Cardiac muscle cell (in vitro differentiated cells and primary cell): ENCODE measurements at places on chromosomes 16 and 17.

DNA sequence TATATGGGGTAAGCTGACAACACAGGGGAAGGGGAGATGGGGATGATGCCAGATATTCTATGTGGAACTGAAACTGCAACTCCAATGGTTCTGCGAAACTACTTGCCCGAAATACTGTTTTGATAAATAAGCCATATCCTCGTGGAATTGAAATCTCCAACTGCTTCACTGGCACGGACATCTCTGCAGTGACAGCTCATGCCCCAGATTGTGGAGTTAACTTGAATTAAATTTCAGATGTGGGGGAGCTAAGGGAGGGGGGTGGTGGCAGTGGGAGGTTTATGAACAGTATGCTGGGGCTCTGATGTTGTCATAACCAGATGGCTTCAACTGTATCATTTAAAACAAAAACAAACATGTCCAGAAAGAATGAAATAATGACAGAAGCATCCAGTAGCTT lies 21.8 kb downstream of the NXPH3 start:
- no peak for DNase-seq
- peaks cover 41% of the 10 kb centered on the region for H3K36me3 ChIP-seq
- H3K27ac ChIP-seq: no peak overlapping the region
- peaks cover 14% of the 10 kb centered on the region for H3K4me1 ChIP-seq
- no peak overlapping the region for H3K4me3 ChIP-seq

GRCh38 chr17:45398800-45399199 lies 33.9 kb downstream of the ARHGAP27 start:
- H3K27ac ChIP-seq: no peak overlapping the region
- no peak for DNase-seq
- H3K4me1 ChIP-seq: peaks cover 19% of the 10 kb centered on the region

- H3K36me3 ChIP-seq: no peaks in the 10 kb centered on the region
- no peak overlapping the region for H3K4me3 ChIP-seq
- no peaks in the 10 kb centered on the region for H3K4me1 ChIP-seq
These were observed 60.0 kb upstream of the MPHOSPH6 start for GRCh38 chr16:82229800-82230619.

DNA sequence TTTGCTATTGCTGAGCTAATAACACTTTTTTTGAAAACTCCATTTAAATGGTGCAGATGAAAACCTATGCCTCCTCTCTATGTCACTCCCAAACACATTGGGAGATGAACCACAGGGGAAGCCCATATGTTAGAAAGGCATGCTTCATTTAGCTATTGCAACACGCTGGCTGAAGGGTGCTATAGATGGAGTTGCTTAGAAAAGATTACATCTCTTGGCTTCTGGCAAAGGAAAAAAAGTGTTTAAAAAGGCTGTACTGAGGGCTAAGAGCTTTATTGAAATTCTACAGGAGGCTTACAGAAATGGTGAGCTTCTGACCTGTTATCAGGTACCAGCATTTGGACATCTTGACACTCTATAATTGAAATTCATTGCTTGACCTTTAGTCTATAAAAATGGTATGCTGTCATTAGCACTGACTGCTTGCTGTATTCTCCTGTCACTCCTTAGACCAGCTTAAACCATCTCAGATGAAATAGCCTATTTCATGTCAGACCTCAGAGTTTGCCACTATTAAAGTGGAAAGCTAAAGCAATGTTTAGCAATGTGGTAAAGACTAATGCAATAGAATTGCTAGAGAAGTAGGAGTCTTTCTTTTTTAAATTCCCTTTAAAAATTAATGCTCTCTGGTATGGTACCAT lies 503.9 kb downstream of the CDH11 start:
- no peak overlapping the region for H3K4me3 ChIP-seq
- H3K36me3 ChIP-seq: no peaks in the 10 kb centered on the region
- H3K27ac ChIP-seq: no peak overlapping the region
- DNase-seq: no peak
- no peaks in the 10 kb centered on the region for H3K4me1 ChIP-seq
- no peaks in the 10 kb centered on the region for H3K27me3 ChIP-seq

- no peak overlapping the region for H3K4me3 ChIP-seq
- H3K27me3 ChIP-seq: no peaks in the 10 kb centered on the region
- DNase-seq: no peak
- H3K36me3 ChIP-seq: no peaks in the 10 kb centered on the region
- H3K4me1 ChIP-seq: no peaks in the 10 kb centered on the region
These were observed 1.1 kb downstream of the ASGR2 start for GRCh38 chr17:7113273-7114071.

- DNase-seq: peak; percentile 93
- peaks cover 41% of the 10 kb centered on the region for H3K4me1 ChIP-seq
- H3K36me3 ChIP-seq: no peaks in the 10 kb centered on the region
- H3K27me3 ChIP-seq: no peaks in the 10 kb centered on the region
- H3K4me3 ChIP-seq: no peak overlapping the region
These were observed 30.2 kb downstream of the SPHK1 start for GRCh38 chr17:76414334-76415295.

DNA sequence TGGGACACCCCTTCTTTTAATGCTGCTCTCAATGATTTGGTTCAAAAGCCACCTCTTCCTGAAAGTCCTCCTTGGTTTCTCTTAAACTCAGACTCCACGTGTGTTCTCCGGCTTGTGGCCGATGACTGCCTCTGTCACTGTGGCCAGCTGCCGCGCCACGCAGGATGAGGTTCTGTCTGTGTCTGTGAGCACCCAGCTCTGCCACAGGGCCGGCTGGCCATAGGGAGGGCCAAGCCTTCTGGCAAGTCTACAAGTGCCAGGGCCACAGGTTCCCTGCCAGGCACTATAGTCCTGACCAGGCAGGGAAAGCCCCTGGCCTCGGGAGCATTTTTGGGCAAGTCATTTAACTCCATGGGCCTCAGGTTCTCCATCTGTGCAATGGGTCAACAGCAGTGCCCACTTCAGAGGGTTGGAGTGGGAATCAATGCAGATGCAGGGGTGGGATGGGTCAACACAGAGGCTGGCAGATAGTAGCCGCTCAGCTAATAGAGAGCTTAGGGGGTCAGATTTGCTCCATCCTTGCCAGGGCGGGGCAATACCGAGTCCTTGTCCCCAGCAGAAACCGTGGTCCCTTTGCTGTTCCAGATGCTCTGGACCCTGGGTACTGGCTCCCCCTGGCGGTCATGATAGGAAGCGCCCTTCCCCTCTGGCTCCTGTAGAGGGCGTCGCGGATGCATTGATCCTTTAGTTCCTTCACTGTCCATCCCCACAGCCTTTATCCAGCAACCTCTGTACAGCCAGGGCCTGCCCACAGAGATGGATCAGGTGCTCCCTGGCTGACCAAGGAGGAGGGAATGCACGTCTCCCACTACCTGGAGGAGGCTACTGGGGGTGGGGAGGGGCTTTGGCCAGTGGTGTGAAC lies 19.3 kb upstream of the ADGRG3 start:
- H3K4me1 ChIP-seq: no peaks in the 10 kb centered on the region
- H3K36me3 ChIP-seq: no peaks in the 10 kb centered on the region
- H3K27ac ChIP-seq: no peak overlapping the region
- DNase-seq: peak; percentile 88

DNA sequence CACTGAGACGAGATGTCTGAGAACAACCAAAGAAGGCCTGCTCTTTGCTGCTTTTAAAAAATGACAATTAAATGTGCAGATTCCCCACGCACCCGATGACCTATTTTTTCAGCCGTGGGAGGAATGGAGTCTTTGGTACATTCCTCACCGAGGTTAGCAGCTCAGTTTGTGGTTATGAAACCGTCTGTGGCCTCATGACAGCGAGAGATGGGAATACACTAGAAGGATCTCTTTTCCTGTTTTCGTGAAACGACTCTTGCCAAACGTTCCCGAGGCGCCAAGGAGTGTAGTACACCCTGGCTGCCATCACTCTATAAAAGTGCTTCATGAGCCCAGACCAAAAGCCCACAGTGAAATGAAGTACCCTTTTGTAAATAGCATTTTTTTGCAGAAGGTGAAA lies 87.8 kb downstream of the CRISPLD2 start:
- no peaks in the 10 kb centered on the region for H3K36me3 ChIP-seq
- no peak overlapping the region for H3K27ac ChIP-seq
- H3K4me3 ChIP-seq: no peak overlapping the region

DNA sequence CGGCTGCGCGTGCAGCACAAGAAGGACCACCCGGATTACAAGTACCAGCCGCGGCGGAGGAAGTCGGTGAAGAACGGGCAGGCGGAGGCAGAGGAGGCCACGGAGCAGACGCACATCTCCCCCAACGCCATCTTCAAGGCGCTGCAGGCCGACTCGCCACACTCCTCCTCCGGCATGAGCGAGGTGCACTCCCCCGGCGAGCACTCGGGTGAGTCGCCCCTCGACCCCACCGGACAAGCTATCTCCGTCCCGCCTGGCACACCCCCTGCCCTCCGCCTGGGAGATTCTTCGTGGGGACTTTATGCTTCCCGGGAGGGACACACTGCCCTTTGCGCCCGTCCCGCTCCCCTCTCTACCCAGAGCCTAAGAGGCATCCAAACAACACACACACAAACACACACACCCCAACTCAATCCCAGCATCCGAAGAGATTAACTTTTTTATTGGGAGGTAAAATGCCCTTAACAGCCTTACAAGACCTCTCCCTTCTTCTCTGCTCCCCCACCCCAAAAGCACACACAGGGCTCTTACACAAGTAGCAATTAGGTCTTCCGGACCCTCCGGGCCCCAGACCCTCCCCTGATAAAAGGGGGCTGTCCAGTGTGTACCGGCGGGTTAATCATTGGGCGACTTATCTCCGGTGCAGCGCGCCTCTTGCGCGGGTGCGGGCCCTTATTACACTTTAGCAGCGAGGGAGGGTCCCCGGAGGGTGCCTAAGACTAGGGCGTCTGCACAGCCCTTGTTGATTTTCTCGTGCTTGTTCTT lies 2.1 kb downstream of the SOX9 start:
- H3K27ac ChIP-seq: no peak overlapping the region
- no peaks in the 10 kb centered on the region for H3K36me3 ChIP-seq
- DNase-seq: peak; percentile 82
- peaks cover 31% of the 10 kb centered on the region for H3K4me1 ChIP-seq
- peak overlapping the region; percentile 40 for H3K4me3 ChIP-seq

GRCh38 chr16:88406096-88407041 lies 23.6 kb downstream of the ZNF469 start:
- H3K36me3 ChIP-seq: no peaks in the 10 kb centered on the region
- no peaks in the 10 kb centered on the region for H3K4me1 ChIP-seq
- H3K4me3 ChIP-seq: no peak overlapping the region
- no peaks in the 10 kb centered on the region for H3K27me3 ChIP-seq
- DNase-seq: no peak

GRCh38 chr16:78664811-78665772 lies 565.6 kb downstream of the WWOX start:
- DNase-seq: no peak
- H3K36me3 ChIP-seq: no peaks in the 10 kb centered on the region
- H3K27me3 ChIP-seq: no peaks in the 10 kb centered on the region
- no peaks in the 10 kb centered on the region for H3K4me1 ChIP-seq
- no peak overlapping the region for H3K27ac ChIP-seq
- H3K4me3 ChIP-seq: no peak overlapping the region

GRCh38 chr17:66755944-66756290 lies 79.0 kb upstream of the CACNG5 start:
- no peaks in the 10 kb centered on the region for H3K27me3 ChIP-seq
- H3K27ac ChIP-seq: no peak overlapping the region
- no peaks in the 10 kb centered on the region for H3K36me3 ChIP-seq
- H3K4me1 ChIP-seq: no peaks in the 10 kb centered on the region
- no peak for DNase-seq

DNA sequence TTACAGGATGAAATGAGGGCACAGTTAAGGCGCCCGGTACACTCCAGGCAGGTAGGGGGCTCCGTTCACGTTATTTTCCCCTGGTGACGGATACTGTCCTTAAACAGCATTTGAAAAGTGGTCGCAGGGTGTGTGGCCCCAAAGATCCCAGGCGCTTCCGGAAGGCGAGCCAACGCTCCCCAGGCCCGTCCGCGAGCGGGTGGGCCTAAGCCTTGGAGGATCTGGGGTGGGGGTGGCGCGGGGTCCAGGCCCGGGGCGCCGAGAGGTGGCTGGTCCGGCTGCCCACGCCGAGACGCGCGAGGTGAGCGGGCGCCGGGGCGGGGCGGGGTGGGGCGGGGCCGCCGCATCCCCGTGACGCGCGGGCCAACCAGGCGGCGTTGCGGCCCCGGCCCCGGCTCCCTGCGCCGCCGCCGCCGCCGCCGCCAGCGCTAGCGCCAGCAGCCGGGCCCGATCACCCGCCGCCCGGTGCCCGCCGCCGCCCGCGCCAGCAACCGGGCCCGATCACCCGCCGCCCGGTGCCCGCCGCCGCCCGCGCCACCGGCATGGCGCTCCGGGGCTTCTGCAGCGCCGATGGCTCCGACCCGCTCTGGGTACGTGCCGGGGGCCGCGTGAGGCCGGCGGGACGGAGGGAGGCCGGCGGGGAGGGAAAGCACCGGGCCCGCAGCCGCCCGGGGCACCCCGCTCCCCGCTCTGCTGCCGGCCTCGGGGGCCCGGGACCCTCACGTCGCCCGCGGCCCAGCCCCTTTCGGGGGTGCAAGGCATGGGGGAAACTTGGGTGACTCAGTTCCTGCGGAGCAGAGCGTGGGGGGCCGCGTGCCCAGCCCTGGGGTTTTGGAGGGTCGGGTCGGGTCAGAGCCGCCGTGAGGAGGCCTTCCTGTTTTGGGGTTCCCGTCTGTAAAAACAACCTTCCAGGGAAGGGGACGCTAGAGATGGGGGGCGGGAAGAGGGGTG lies at the start of gene ABCC1:
ABCC1 (plus strand) TSS at position 407 of the 951 bp plus-strand sequence; CDS start at position 543, 136 bp downstream.
- peaks cover 16% of the 10 kb centered on the region for H3K4me1 ChIP-seq
- peak; percentile 73 for DNase-seq
- peaks cover 5% of the 10 kb centered on the region for H3K27me3 ChIP-seq
- H3K27ac ChIP-seq: peak within 1 kb of the TSS; percentile 50
- H3K4me3 ChIP-seq: peak within 1 kb of the TSS; percentile 99

DNA sequence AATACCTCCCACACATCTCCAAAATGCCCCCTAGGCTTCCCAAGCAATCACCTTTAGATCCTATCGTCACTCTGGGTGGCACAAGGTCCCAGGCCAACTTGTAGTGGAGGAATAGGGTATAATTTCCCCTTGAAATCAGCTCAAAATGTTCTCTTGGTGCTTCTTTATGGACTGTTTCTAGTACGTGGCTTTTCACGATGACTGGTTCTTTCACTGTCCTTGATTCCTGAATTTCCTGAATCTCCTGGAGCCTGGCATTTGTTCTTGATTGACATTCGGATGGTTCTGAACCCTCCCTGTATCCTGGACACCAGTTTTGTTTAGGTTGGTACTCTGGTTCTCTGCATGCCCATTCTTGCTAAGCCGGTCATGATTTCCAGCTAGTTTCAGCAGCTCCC lies 6.9 kb upstream of the VPS53 start:
- H3K27me3 ChIP-seq: no peaks in the 10 kb centered on the region
- no peak overlapping the region for H3K4me3 ChIP-seq
- DNase-seq: no peak
- no peaks in the 10 kb centered on the region for H3K4me1 ChIP-seq
- H3K27ac ChIP-seq: no peak overlapping the region
- no peaks in the 10 kb centered on the region for H3K36me3 ChIP-seq

DNA sequence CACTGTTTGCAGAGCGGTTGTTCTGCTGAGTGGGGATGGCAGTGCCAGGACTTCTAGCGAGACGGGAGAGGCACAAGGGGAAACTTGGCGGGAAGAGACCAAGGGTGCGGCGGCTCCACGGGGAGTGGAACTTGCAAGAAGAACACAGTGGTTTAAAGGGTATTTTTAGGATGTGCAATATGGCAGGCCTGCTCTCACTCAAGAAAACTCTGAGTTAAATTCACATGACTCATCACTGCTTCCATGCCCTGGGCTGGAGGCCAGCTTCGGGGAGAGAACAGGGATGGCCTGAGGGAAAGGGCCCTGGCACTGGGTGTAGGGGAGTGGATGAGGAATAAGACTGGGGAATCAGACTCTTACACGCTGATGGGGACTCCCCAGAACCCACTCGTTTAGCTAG lies 13.3 kb upstream of the CD300LD start:
- no peak overlapping the region for H3K4me3 ChIP-seq
- no peak overlapping the region for H3K27ac ChIP-seq
- H3K4me1 ChIP-seq: no peaks in the 10 kb centered on the region
- no peak for DNase-seq

- DNase-seq: no peak
- no peaks in the 10 kb centered on the region for H3K4me1 ChIP-seq
- H3K36me3 ChIP-seq: no peaks in the 10 kb centered on the region
These were observed 7.2 kb downstream of the SLC43A2 start for GRCh38 chr17:1621273-1621954.
